ENCODE measurements at places on chromosomes 11 and 22.
A peak's percentile ranks its signal among the peaks of the same experiment; 100 is the strongest.

DNA sequence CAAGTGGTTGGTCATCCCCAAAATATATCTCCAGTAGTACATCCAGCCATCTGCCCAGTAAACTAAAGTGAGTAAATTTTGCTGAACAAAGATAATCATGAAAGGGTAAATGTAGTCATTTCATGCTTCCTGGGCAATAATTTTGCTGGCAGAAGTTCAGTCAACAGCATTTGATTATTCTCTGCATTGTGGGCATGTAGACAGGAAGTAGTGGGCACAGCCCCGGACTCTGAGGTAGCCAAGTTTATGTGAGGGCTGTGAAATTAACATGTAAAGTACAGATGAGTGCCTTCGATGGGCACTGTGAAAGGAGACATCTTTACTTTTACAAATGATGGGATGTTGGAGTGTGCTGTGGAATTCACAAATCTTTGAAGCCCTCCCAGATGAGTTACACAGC, 312.2 kb upstream of the MTNR1B start:
- DNase-seq, result no peak

- no peak for DNase-seq
Observed at GRCh38 chr11:22780952-22781593, 48.5 kb downstream of the SVIP start.

GRCh38 chr22:37177221-37177620, 10.8 kb downstream of the C1QTNF6 start:
- no peak for DNase-seq

GRCh38 chr11:71335371-71335770, 83.0 kb upstream of the SHANK2 start:
- DNase-seq, result no peak

DNA sequence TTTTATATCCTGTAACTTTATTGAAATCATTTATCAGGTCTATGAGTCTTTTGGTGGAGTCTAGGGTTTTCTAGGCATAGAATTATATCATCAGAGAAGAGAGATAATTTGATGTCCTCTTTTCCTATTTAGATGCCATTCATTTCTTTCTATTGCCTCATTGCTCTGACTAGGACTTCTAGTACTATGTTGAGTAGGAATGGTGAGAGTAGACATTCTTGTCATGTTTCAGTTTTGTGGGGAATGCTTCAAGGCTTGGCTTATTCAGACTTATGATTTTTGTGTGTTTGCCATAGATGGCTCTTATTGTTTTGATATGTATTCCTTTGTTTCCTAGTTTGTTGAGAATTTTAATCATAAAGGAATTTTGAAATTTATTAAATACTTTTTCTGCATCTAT, 1078.3 kb downstream of the FAM181B start:
- DNase-seq, result peak; percentile 21

DNA sequence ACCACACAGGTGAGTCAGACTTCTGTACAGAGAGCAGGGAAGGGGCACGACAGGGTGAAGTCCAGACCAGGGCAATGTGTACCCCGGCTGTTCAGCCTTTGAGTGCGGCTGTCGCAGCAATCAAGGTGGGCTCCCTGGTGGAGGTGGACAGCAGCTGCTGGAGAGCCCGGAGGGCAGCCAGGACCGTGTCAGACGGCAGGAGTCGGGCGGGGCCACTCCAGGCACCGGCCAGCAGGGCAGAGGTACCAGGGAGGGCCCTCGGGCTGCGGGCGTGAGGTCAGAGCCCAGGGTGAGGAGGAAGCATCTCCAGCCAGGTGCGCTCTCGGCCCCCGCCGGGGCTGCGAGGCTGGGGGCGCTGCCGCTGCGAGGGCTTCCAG, 802 bp upstream of the PIM3 start:
- no peak for DNase-seq

GRCh38 chr22:17548010-17548755, 15.1 kb upstream of the SLC25A18 start:
- no peak for DNase-seq

- DNase-seq, result no peak
Observed at GRCh38 chr22:39956932-39957664, 3.1 kb upstream of the TMA7B start.

GRCh38 chr22:42805998-42806830, 50.9 kb downstream of the ARFGAP3 start:
- DNase-seq, result no peak

DNA sequence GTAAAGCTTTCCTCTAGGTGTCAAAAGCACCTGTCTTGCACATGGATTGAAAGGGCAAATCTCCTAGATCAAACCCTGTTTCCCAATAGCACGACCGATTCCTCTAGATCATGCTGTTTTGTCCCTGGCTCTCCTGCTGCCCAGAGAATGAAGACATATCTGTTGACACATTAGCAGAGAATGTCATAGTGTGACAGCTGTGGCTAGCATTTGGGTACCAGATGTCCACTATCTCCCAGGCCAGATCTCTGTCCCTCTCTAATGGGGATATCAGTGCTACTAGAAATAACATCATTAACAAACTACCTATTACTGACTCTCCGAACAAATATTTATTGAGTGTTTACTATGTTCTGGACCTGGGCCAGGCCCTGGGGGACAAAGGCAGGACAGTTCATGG, 72.4 kb upstream of the ISX start:
- no peak for DNase-seq

DNA sequence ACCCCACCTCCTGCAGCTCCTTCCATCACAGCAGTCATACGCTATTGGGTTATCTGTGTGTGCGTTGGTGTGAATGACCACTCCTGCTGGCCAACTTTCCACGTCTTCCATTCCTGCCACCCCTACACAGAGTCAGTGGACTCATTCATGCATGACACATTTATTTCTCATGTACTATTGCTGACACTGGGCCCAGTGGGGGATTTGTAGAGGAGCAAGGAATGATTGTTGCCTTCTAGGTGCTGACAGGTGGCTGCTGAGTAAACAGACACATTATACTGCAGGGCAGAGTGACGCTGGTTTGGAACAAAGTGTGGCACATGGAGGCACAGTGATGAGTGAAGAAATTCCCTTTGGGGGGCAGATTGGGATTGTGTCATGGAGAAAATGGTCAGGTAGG, 113.9 kb downstream of the CCDC81 start:
- no peak for DNase-seq

DNA sequence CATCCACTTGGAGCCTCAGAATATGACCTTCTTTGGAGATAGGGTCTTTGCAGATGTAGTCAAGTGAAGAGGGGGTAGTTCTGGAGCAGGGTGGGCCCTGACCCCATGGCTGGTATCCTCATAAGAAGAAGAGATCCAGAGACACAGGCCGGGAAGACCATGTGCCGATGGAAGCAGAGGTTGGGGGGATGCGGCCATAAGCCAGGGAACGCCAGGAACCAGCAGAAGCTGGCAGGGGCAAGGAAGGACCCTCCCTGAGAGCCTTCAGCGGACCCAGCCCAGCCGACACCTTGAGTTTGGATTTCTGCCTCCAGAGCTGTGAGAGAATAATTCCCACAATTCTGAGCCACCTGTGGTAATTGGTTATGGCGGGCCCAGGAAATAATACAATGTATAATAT, 26.1 kb upstream of the SMIM38 start:
- DNase-seq, result no peak

- no peak for DNase-seq
Observed at GRCh38 chr11:34865261-34865660, 50.9 kb downstream of the APIP start.

DNA sequence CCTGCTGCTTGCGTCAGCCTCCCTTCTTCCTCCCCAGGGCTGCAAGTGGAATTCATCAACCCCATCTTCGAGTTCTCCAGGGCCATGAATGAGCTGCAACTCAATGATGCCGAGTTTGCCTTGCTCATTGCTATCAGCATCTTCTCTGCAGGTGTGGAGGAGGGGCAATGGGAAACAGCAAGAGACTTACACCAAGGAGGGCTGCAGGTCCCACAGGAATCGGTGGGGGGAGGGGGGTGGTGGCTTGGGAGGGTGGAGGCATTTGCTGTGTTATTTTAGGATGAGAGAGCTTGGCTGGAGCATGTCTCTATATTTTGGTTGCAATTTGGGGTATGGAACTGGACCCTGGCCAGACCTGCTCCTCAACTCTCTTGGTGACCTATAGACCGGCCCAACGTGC, 2.1 kb upstream of the MADD start:
- no peak for DNase-seq

- peak; percentile 11 for DNase-seq
Observed at GRCh38 chr22:36253523-36254490, 874 bp downstream of the APOL1 start.

GRCh38 chr11:19869466-19869865, 156.8 kb downstream of the NAV2 start:
- no peak for DNase-seq

DNA sequence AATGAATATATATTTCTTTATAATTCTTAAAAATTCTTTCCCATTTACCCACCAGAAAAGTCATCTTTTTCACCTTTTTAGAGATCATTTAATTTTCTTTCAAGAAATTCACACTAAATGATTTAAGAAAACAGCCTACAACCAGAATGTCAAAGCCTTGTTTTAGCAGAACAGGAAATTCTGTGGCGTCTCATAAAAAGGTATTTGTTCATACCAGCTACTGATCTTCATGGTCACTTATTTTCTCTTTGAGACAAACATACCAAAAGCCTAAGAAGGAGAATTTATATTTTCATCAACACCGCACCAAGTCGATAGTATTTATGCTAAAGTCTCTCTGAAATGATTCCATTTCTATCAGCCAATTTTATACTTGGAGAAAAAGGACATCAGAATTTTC, 105.3 kb downstream of the ETS1 start:
- no peak for DNase-seq

DNA sequence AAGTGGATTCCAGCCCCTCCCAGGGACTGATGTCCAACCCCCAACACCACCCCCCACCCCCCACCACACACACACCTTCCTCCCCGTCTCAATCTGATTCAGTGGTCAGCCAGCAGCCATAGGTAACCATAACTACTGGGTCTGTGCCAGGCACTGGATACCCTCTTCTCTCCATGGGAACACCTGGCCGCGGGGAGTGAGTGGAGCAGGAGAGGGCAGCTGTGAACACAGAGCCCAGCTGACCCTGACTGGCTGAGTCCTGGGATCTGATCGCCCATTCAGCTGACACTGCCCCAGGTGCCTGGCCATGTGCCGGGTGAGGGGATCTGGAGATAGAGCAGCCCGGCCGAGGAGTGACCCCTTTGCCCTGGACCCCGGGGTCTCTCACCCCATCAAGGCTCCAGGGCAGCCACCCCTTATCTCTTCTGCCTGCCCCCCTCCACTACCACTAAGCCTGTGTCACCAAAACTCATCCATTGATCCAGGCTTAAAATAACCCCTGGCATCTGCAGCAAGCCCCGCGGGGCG, 2.6 kb upstream of the SHISA8 start:
- DNase-seq, result no peak

GRCh38 chr11:17629113-17629512, 82.1 kb downstream of the OTOG start:
- no peak for DNase-seq

GRCh38 chr22:19463491-19464469, 15.2 kb downstream of the UFD1 start:
- DNase-seq, result no peak

DNA sequence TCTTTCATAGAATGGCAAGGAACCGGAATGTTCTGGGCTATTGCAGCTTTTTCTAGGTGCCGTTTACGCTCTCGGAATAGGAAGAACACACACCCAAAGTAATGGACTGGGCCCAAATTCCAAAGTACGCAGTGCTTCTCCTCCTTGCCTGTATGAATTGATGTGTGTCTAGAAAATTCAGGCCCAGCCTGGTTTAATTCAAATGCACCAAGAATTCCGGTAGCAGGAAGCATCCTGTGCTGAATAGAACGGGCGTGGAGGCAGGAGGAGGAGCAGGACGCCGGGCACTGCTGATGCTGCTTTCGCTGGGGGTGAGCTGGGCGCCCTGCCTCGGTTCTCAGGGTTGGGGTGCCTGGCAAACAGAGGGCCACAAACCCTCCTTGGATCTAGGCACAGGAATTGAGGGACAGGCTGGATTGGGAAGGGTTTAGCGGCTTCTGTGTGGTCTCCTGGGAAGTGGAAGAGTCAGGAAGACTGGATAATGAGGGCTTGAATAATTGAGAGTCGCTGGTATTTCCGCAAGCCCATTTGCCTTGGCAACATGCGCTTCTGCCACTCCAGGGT, 2.0 kb downstream of the PARVB start:
- no peak for DNase-seq

GRCh38 chr11:69205743-69206612, 50.2 kb downstream of the SMIM38 start:
- no peak for DNase-seq

DNA sequence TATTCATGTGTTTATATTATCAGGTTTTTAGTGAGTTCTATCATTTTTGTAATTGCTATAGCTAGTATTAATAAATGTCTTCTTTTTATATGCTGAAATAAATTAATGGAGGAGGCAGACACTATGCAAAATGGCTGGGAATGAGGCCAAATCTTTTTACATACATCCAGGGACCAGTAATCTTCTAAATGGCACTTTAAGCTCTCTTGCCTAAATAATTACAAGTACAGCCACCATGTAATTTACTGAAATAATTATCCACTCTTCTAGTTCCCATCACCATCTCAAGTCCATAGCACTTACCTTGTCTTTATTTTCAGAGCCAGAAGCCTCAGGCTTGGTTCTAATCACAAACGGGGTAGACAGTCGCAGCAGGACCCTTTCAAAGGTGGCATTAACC, 79.1 kb downstream of the GUCY1A2 start:
- DNase-seq, result no peak

DNA sequence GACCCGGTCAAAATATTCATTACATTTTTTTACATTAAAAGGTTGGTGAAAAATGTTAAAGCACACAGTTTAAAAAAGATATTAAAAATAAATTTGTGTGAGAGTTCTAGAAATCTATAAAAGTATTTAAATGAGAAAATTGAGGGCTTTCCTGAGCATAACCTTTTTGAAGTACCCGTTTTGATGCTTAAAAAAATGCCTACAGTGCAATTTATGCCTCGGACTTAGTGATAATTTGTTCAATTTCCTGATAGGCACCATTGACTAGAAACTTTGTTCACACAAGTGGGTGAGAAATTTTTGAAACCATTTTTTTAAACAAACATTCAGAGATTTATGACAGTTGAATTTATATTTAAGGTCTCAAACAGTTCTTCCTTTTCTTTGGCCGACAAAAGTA, 29.7 kb upstream of the B3GAT1 start:
- no peak for DNase-seq

GRCh38 chr11:3206156-3206921, 12.3 kb downstream of the MRGPRG start:
- no peak for DNase-seq

DNA sequence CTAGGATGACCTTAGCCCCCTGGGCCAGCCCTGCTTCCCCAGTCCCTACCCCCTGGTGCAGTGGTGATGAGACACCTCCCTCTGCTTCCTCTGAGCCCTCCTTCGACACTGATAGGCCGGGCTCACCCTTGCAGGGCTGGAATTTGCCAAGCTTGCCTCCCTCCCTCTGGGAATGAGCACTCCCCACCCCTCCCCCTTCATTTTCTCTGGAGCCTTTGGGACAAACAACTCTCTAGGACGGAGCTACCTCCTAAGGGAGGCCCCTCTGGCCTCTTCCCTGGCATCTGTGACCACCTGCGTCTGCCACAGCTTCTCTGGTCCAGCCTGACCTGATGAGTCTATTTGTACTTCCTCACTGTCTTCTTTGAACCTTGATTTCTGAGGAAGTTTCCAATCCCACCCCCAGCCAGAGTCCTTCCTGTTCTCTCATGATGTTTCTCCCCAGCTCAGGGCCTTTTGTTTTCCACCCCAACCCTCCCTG, 53.3 kb upstream of the ADA2 start:
- no peak for DNase-seq
